ENCODE measurements at places on chromosomes 6 and 20.

GRCh38 chr6:127900935-127901334 is at the start of gene THEMIS:
TSS of gene THEMIS (minus strand) at chr6:127901058. CDS start at chr6:127900932, 126 bp downstream.
- no peak for DNase-seq

GRCh38 chr6:82178077-82178758 is 69.3 kb downstream of the IBTK start:
- no peak for DNase-seq

DNA sequence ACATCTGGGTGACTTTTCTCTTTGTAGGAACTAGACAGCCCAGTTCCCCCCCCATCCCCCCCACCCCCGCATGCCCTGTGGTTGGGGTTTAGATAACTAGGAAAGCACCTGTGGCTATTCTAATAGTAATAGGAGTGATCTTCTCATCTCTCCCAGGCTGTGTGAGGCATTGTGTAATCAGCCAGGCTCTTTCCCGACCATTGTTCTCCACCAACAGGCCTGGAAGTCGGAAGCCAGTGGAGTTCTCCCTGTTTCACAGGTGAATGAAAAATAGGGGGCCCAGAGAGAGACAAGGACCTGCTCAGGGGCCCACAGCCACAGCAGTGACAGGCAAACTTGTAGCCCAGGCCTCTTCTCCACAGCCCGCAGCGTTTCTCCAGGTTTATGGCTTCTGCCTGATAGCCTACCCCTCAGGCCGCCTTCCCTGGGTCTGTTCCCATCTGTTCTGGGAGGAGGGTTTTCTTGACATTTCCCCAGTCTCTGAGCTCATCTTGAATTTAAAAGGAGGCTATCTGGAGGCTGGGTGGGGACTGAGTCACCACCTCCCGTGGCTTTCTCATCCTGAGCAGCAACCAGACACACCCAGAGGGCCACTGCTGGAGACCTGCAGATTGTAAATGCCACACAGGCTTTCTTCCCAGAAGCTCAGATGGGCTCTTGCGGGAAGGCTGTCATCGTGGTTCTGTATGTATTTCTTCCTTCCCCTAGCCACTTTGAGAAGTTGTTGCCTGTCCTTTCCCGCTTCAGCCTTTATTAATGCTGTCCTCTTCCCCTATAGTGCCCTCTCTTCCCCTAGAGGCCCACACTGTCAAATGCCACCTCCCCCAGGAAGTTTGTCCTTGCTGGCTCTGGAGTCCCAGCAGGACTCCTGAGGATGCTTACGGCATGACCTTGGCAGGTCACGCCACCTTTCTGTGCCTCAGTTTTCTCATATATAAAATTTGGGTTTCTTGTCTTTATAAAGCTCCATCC is 75.9 kb upstream of the MYL9 start:
- DNase-seq = no peak

DNA sequence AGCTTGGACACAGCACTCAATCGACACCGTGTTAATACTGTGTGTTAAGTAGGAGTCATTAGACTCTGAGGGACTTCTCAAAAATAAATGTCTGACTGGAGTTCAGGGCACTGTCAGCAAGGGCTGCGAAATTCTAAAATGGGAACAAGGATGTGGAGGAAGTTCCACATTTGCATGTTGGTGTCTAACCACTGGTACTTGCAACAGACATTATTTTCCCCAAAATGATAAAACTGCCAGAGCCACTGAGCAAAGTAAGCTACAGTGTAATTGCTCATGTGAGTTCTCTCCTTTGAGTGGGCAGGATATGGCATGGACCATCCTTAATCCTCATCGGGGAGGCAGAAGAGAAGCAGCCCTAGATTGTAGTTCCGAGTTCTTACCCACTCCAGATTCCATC is 215.9 kb downstream of the SLC24A3 start:
- no peak for DNase-seq

GRCh38 chr20:38447931-38448675 is 13.0 kb upstream of the SNHG17 start:
- DNase-seq = no peak

- DNase-seq = peak; percentile 84
Measured at GRCh38 chr6:20403070-20403765, 1.5 kb downstream of the E2F3 start.

DNA sequence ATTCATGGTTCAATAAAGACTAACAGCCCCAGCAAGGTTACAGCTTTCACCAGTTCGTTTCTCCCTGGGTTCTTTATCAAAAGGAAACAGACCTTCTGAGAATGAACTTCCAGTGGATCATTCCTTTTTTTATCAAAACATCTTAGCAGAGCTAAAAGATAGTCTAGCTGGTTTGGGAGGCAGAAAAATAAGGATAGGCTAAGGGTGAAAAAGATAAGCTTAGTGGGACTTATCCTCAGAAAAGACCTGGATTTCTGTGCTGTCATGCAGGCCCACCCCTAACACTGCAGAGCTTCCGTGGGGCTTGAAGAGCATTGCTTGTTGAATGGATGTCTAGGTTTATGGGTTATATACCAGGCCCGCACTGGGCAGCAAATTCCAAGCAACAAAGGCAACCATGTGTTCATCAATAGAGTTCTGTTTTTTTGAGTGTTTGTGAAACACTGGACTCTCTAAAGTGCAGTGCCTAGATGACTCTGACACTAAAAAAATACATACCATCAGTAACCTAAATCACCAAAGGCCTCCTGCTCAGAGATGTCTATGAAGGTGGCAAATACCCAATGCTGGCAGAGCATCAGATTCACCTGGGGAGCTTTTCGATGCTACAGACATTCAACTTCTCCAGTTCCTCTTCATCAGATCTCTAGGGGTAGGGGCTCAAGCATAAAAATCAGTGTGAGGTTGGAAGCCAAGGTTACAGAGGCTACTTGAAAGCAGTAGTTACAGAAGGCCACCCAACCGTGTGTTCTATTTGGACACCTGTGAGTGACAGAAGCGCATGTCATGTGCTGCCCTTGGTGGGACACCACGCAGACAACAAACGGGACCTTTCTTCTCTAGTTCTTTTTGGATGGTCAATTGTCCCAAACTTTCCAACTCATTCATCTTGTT is 53.0 kb downstream of the TNFAIP3 start:
- no peak for DNase-seq

- DNase-seq = no peak
Measured at GRCh38 chr20:34773726-34774125, 51.7 kb downstream of the NCOA6 start.

GRCh38 chr20:49987015-49987867 is 4.5 kb downstream of the SNAI1 start:
- DNase-seq = no peak

DNA sequence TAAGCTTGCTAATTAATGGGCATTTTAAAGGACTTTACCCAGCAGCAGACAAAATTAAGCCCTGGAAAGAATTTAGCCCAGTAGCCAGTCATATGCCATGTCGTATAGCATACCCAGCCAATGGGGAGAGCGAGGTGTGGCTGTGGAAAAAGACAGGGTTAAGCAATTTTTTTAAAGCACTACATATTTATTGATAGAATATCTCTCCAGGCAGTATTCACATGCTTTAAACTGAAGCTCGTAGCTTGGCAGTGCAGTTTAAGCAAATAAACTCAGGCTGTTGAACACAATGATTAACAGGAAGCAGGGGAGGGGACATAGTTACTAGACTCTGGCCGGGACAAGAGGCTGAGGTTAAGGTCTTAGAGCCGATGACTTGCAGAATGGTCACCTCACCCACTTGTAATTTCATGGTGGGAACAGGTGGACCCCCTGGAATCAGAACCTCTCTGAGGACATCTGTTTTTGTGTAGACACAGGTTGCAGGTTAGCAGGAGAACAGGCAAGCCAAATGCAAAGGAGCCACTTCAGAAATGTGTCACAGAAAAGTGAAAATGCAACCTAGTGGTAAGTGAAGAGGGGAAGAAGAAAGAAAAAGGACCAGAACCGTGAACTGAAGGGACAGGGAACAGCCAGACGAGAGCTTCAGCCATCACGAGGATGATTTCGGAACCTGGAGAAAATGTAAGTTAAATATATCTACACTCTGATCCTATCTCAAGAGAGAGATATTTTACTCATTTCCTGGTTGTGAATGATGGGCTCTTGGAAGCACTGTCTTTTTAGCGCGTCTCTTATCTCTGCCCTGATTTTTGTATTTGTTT is 7.2 kb downstream of the GCNT2 start:
- no peak for DNase-seq

DNA sequence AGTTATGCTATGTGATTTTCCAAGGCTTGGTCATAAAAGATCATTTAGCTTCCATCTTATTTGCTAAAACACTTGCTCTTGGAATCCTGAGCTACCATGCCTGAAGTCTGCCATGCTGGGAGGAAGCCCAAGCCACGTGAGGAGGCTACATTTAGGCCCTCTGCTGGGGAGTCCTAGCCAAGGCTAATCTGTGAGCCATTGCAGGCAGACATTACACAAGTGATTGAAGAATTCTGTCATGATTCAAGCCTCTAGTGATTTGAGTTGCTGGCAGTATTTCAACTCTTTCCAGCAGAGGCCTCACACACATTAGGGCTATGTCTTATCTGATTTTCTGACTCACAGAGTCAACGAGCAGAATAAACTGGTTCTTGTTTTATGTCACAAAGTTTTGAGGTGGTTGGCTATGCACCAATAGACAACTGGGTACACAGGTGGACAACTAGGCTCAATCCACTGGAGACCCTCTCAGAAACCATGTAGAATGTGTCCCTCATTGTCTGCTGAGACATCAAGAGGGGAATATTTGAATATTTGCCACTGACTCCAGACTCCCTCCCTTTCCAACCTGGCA is 227.2 kb upstream of the SULF2 start:
- DNase-seq = no peak

DNA sequence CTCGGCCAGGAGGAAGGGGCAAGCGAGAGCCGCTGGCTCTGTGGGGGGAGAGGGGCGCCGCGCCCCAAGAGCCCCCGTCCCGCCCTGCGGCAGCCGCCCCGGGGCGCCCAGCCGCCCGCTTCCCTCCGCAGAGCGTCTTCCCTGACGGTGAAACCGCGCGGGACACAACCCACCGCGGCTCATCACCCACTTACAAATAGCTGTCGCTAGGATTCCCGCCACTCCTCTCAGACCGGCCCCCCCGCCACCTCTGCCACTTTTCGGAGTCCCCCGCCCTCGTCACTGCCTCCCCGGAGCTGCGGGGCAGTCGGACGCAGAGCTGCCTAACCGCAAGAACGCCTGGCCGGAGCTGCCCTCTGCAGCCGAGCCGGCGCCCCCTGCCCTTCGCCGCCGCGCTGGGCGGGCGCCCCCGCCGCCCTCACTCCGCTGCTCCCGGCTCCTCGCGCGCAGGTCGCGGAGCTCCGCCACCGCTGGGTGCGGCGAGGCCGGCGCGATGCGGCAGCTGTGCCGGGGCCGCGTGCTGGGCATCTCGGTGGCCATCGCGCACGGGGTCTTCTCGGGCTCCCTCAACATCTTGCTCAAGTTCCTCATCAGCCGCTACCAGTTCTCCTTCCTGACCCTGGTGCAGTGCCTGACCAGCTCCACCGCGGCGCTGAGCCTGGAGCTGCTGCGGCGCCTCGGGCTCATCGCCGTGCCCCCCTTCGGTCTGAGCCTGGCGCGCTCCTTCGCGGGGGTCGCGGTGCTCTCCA is at the start of gene SLC35D3:
Gene SLC35D3, plus strand, starts transcription at position 366 of the 749 bp plus-strand sequence. Its CDS starts 128 bp downstream, at position 494.
- no peak for DNase-seq

DNA sequence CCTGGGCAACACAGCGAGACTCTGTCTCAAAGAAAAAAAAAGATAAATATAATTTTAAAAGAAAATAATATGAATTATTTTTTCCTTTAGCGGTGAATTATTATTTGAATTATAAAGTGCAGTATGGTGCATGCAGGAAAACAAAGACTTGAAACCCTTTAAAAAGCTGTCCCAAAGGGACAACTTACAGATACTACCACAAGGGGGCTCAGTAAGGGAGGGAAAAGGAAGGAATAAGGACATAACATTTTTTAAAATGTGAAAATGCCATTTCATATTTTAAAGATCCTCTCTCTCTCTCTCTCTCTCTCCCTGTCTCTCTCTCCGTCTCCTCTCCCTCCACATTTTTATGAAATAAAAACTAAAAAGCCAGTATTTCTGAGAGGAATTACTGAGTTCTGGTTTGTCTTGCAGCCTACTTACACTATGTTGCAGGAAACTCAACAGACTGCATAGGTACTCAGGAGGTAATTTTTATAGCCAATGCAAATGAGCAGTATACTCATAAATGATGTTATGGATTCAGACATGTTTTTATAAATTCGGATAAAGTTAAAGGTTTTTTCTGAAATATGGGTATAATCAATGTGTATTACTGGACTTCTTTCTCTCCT is 455.0 kb upstream of the GJE1 start:
- no peak for DNase-seq

GRCh38 chr20:32963176-32963575 is 41.1 kb downstream of the SUN5 start:
- DNase-seq = no peak

GRCh38 chr20:60628749-60629148 is 623.3 kb upstream of the CDH4 start:
- DNase-seq = no peak

DNA sequence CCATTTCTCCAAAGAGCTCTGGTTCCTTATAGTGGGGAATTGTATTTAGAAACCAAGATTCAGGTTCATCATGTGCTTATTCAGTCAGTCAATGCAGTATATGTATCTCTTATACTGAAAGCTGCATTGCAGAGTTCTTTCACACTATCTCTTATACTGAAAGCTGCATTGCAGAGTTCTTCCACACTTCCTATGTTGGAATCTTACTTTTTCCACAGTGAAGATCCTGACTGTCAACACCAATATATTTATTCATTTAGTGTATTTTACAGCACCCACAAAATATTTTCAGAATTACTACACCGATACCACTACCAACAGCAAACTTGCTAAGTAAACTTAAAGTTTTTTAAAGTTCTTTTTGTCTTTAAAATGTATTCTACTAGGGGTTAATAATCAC is 349.3 kb upstream of the MMS22L start:
- DNase-seq = no peak

DNA sequence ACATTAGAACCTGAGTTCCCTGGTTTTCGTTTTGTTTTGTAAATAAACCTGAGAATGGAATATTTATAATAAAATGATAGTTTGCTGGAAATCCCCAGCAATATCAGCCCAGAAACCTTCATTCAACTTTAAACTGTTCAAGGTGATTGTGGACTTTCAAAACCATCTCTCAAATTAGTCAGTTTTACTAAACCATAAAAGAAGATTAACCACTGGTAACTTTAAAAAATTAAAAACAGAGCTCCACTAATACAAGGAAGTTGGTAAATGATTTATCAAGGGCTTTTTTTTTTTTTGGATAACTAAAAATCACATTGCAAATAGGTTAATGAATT is 10.0 kb downstream of the MBOAT1 start:
- no peak for DNase-seq

DNA sequence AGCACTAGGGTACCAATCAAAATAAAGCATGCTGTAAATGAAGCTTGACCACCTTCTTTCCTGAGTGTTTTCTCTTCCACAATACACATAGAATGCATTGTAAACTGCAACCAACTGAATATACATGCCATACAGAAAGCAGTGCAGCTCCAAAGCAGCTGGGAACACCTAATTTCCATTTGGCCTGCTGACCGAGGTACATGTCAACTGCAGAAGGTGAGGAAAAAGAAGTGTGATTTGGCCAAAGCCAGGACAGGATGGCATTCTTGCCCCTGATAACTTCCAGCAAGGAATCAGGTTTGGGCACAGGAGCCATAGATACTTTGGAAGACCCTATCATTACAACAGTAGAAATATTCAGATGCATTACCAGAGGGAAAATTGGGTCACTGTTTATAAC is 258.4 kb downstream of the SLC35F1 start:
- DNase-seq = no peak

GRCh38 chr6:119540417-119540816 is 190.9 kb upstream of the MAN1A1 start:
- DNase-seq = no peak

GRCh38 chr6:28489366-28490204 is 26.0 kb downstream of the GPX6 start:
- DNase-seq = no peak
